Mesothelial cell of epicardium (in vitro differentiated cells): ENCODE measurements at places on chromosomes 4 and X.

DNA sequence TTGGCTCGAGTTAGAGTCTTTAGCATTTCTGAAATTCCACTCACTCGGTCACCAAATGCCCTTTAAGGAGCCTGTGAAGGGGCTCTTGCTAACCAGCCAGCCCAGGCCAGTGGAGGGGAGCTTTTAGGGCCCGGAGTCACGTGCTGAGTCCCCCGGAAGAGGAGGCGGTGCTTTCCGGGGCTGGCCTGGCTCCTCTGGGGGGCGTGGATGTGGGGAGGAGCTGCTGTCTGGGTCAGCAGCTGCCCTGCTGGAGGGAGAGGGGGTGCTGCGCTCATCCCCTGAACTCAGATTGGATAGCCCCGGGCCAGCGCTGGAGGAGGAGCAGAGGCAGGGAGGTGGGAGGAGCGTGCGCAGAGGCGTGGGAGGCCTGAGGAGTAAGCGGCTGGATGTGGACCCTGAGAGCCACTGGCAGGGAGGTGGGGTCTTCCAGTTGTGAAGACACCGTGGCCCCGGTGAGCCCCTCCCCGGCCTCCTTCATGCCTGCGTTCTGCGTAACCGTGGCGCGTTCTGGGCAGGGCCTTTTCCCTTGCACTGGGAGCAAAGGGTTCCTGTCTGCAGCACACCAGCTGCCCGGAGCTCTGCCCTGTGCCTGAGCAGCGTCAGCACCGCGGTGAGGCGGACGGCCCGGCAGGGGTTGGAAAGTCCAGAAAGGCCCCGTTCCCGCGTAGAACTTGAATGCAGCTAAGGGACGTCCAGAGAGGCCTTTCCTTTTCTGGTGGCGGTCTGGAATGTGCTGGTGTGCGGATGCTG is 19.7 kb downstream of the MAEA start:
- DNase-seq: peak; percentile 83

DNA sequence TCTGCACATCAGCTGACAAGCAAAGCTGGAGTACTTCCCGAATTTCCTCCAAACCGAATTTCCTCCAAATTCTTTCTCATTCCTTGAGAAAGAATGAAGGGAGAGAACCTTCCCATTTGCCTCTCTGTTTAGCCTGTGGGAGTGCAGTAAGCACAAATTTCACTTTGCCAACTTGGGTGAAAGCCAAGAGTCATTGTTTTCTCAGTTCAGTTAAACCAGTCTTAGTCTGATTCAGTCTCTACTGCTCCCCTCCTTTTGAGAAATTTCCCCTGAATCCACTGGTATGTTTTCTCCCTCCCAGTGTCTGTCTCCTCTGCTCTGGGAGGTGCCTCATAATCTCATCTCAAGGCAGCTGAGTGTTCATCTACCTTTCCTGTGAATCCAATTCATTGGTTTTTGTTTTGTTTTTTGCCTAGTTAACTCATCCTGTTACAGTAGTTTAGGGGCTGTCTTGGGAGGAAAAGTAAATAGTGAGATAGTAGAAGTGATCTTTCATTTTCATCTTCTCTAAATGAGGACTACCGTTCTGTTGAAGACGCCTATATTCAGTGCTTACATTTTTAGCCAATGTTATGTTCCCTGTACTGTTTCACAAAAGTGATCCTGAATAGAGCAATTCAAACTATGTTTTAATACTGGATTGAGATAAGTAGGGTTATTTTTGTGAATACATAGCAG is 49.0 kb downstream of the SYTL5 start:
- no peak for DNase-seq

- no peak for DNase-seq
Observed at GRCh38 chr4:89249716-89250361, 57.8 kb downstream of the GPRIN3 start.

- DNase-seq: no peak
Observed at GRCh38 chr4:111689731-111690130, 455.5 kb upstream of the FAM241A start.

GRCh38 chrX:55014897-55015299 is 14.7 kb downstream of the APEX2 start:
- DNase-seq: no peak

- DNase-seq: no peak
Observed at GRCh38 chr4:4338210-4339001, 48.4 kb downstream of the ZBTB49 start.

GRCh38 chr4:16037901-16038300 is 45.9 kb downstream of the PROM1 start:
- no peak for DNase-seq

DNA sequence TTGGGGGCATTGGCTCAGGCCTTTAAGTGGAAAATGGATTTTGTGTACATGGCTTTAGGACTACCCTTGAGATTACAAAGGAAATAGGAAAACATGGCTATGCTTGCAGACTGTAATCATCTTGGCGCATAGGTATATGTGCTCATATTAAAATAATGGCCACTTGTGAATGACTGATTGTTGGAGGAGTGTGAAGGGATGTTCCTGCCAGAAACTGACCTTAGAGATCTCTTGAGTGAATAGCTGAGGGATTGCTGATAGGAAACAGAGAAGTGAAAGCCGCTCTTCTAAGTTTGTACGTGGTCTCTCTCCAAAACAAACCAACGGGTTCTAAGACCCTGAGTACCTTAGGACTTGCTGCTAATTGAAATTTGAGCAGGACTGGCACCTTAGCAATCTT is 186.0 kb downstream of the MGST2 start:
- DNase-seq: no peak

DNA sequence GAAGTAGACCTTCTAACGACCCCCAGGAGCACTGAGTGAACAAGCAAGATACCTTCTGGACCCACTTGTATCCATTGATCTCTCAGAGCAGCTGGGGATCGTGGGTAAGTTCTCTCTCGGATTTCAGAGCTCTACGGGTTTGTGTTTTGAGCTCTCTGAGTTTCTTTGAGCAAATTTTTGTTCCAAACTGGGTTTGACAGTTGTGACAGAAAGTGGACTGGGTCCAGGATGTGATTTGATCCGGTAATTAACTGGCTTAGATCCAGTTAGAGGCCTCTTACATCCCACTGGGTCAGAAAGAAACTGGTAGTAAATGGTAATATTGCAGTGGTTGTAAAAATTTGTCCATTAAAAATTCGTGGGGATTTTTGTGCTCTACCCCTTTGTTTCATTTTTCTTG is 459.2 kb downstream of the INPP4B start:
- DNase-seq: no peak

- no peak for DNase-seq
Observed at GRCh38 chr4:102543030-102543928, 42.1 kb downstream of the NFKB1 start.

GRCh38 chr4:81377191-81377590 is 94.5 kb downstream of the RASGEF1B start:
- no peak for DNase-seq

GRCh38 chr4:10002278-10002677 is 19.0 kb downstream of the SLC2A9 start:
- no peak for DNase-seq
